Occipital lobe (tissue), 3 donors: ENCODE measurements at places on chromosomes 5 and 9. TPM values are rescaled to one million over a fixed set of nuclear protein-coding genes. Genes with fewer than 3 reads are reported as not detected.

Gene SPRY4
- 3.3 TPM for total RNA-seq

Gene TNC
- 73.6 TPM for total RNA-seq

Gene PGM5
- 5.6 TPM for total RNA-seq

Gene MZB1
- not detected for total RNA-seq

Gene BTNL3
- total RNA-seq: not detected

DNA sequence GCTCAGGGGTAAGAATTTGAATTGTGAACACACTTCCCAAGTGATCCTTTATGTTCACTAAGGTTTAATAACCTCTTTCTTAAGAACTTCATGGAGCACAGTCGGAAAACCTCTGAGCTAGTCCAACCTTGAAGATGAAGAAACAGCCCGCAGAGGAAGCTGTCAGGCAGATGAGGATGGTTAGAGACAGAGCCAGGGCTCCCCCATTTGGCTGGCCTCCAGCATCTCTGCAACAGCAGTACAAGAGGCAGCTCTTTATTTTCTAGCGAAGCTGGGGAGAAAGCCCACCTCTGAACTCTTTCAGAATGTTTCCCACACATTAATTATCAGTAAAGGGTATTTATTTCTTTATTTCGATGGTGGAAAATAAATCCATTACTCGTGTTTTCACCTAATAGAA, 350.8 kb downstream of the DMRT2 start:
- no peak for DNase-seq

DNA sequence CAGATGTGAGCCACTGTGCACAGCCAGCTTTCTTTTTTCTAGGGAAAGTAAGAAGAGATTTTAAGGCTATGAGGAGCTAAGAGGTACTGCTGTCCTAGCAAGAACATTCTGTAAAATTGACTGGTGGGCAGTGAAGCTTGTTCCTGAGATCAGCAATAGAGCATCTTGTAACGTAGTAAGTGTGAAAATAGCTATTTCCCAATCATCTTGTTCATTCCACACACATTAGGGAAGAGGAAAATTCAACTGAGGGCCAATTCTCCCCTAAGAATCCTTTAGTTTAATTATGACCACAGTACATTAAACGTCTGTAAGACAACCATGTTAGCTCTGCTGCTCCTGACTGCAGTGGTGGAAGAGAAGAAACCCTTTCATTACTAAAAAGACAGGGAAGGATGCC, 246.2 kb downstream of the EFNA5 start:
- DNase-seq: no peak

- no peak for DNase-seq
These were observed 415 bp downstream of the XRCC4 start for GRCh38 chr5:83077662-83078261.

- no peak for DNase-seq
These were observed 7.3 kb downstream of the ACER2 start for GRCh38 chr9:19416143-19416542.

DNA sequence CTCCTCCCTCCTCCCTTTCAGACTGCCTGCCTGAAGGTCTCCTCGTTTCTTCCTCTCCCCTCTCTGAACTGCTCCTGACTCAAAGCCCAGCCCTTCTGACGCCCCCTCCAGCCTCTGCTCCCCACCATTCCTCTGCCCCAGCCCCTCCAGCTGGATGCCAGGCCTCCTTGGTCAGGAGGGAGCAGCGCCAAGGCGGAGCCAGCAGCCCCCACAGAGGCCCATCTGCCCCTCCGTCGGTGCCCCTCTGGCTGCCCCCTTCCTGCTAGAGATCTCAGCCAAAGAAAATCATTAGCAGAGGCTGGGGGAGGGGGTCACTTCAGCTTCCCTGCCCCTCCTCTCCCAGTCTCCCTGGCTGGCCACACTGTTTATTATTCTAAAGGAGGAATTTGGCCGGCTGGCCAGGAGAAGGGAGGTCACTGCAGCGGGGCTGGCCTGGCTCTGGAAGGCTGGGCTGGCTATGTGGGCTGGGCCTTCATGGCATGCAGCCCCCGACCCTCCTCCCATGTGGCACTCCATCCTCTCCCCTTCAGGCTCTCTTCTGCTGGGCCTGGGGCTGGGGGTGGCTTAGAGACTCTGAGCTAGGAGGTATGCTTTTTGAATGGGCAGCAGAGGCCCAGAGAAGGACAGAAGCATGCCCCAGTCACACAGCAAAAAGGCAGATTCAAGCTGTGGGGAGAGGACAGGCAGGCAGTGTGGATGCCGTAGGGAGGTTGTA, 16.9 kb downstream of the PDGFRB start:
- DNase-seq: no peak

DNA sequence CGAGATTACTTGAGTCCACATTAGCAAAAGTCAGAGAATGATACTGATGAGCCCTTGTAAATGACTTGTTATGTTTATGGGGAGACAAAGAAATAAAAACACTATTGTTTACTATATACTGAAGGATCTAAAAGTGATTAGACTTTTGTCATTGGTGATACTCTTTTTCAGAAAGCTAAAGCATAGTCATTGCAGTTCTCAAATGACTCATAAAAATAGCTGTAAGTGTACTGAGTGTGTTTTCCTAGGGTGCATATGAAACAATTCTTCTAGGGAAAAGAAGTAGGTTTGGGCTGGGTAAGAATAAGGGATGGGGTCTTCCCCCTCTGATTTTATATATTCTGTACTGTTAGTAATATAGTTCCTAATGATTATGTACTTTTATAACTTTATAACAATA, 32.6 kb downstream of the WDR36 start:
- no peak for DNase-seq

DNA sequence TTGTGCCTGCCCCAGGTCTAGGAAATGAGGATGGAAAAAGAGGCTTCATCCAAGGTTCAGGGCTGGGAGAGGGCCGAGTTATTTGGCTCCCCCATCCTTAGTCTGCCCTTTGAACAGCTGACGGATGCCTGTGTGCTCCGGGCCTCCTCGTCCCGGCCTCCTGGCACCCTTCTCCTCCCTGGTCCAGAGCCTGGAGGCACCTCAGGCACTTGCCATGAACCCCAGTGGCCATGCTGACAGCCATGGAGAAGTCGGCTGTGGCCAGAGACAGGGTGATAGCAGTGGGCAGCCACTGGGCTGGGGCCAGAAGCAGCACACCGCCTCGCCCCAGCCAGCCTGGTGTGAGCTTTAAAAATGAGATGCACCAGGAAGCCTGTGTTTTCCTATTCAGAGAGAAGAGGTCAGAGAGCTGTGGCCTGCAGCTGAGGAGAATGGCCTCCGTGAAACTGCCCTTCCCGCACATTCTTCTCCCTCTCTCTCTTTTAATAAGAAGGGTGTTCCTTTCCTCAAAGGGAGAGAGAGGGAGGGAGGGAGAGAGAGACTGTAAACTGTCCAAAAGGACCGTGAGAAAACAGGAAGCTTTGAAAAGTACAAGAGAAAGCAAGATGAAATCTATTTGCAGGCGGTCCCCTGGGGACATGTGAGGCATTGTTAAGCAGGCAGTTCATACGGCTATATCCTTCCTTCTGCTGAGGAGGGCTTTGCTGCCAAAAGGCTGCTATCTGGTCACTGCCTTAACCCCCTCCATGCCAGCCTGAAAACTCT, 55.3 kb downstream of the ZNF366 start:
- no peak for DNase-seq

GRCh38 chr5:16483361-16483760, 17.8 kb upstream of the ZNF622 start:
- no peak for DNase-seq

GRCh38 chr9:112271466-112272098, 61.8 kb downstream of the PTBP3 start:
- DNase-seq: no peak

DNA sequence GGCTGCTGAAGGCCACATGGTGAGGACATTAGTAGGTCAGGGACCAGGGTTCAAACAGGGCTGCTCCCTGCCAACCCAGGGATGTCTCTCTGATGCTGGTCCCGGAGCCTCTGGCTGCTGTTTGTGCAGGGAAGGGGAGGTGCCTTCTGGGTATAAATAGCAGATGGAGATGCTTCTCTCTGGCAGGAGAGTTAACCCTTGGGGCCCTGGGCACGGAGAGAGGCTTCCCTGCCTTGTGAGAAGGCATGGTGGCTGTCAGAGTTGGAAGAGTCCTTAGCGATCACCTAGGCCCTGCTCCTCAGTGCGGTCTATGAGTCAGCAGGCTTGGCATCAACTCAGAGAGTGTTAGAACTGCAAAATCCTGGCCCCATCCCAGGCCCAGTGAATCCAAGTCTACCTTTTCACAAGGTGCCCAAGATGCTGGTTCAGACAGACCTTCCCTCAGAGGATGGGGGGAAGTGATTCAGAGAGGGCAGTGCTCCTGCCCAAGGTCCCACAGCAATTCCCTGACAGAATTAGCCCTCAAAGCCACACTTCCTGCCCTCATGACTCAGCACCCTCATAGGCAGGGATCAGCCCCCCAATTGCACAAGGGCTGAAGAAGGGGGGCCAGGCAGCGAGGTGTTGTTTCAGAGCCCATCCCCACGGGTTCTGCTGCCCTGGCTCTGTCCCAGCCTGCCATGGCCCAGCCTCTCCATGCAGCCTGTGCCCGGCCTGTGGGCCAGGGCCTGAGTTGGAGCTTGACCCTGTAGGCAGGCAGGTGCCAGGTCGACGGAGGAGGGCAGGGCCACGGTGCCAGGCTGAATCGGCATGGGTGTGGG, 25.6 kb downstream of the CAMK2A start:
- DNase-seq: no peak

DNA sequence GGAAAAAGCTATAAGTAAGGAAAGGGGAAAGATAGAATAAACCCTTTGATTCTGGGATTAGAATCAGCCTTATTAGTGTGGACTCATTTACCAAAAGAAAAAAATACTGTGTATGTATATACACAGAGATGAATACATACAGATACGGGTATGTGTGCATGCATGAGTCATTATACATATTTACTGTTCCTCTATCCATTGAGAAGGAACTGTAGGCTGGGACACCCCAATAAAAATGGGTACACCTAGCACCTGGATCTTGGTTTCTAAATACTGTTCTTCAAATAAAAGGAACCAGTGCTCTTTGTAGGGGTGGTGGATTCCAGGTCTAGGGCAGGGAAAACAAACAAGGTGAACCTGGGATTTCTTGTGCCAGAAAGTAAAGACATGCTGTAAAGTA, 48.3 kb downstream of the WHRN start:
- DNase-seq: no peak

GRCh38 chr5:166373817-166374216, 1917.6 kb upstream of the WWC1 start:
- DNase-seq: no peak

GRCh38 chr9:131370638-131371037, 23.2 kb upstream of the PRRC2B start:
- no peak for DNase-seq

DNA sequence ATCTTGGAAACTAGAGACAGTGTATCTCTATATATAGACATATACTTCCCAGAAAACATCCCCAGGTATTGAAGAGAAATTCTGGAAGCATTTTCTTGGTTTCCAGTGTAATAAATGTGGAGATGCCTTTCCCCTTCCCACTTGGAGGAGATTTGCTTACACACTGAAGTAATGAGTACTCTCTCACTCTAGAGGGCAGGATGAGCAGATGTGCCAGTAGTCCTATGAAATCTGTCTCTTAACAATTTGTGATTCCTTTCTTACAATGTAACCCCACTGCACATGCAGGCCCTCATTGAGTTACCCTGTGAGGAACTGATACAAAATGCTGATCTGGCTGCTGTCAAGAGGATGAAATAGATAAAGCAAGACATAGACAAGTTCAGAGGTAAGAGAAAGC, 567.2 kb downstream of the SLCO4C1 start:
- DNase-seq: no peak
